ENCODE measurements at places on chromosomes 7 and 10.

DNA sequence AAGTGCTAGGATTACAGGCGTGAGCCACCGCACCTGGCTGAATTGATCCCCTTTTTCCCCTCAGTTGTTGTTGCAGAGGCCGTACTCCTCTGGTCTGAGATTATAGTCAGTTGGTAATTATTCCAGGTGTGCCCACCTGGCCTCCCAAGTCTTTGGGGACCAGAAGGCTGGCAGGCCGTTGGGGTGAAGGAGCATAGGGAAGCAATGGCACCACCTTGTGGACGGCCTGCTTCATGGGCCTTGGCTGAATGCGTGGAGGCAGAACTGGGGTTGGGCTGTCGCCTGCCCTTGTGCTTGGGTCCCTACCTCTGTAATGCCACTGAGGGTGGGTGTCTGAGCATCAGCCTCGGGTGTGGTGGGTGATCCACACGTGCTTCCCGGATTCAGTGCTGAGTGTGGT, 125.7 kb downstream of the RGS10 start:
- peak; percentile 66 for DNase-seq

DNA sequence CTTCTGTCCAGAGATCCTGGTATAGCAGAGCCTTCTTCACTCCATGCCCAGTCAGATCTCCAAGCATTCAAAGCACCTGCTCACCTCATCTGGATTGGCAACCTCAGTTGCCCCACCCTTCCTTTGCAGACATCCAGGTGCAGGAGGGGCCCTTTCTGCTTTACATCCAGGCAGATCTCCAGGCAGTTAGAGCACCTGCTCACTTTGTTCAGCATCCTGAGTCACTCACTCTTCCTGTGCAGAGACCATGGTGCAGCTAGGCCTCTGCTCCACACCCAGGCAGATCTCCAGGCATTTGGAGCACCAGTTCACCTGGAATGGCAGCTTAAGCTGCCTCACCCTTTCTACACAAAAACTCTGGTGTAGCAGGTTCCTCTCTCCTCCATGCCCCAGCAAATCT, 153.1 kb downstream of the CDK14 start:
- no peak for DNase-seq

GRCh38 chr10:8312781-8313180, 258.3 kb downstream of the GATA3 start:
- no peak for DNase-seq

- DNase-seq = peak; percentile 25
Measured at GRCh38 chr10:12194752-12195271, 879 bp downstream of the NUDT5 start.

Data from activated CD4-positive, alpha-beta T cell treated with anti-CD3 and anti-CD28 coated beads, Interleukin-2, amount 50 U/mL, for 4 hours (primary cell).